Right ventricle myocardium superior (tissue), 1 donor: ENCODE measurements at places on chromosomes 2 and 18. TPM values are rescaled to one million over a fixed set of nuclear protein-coding genes. Genes with fewer than 3 reads are reported as not detected.

CTNNA2 gene
- not detected for total RNA-seq

IFT172 gene
- 20.3 TPM for total RNA-seq

KLHL30 gene
- total RNA-seq, result 20.0 TPM

SPC25 gene
- 0.38 TPM for total RNA-seq

CYBRD1 gene
- 58.3 TPM for total RNA-seq

WDR35 gene
- 4.2 TPM for total RNA-seq

SKA1 gene
- total RNA-seq, result 0.65 TPM

IL36RN gene
- not detected for total RNA-seq

MARCHF4 gene
- not detected for total RNA-seq

TMEM131 gene
- total RNA-seq, result 26.7 TPM

GPR75 gene
- total RNA-seq, result 0.86 TPM
